Posterior vena cava (tissue), 2 donors: ENCODE measurements at places on chromosomes 6 and 20. TPM values are rescaled to one million over a fixed set of nuclear protein-coding genes. Genes with fewer than 3 reads are reported as not detected.

DNA sequence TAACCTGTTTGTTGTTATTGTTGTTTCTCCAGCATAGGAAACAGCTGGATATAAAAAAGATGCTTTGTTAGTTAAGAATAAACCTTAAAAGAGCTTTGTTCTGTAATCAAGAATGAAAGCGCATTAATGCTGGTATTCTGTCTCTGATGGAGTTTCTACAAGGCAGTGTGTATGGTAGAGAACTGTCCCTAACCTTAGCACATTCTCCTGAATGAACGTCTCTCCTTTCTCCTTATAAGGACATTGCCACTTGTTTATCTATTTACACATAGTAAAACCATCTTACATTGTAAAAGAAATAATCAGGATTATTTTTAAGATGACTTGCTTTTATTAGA is 33.8 kb upstream of the LCA5 start:
- no peak for DNase-seq

The RCAN2 gene
- 69.6 TPM for total RNA-seq

GRCh38 chr6:68975816-68976215 is 340.7 kb downstream of the ADGRB3 start:
- DNase-seq, result no peak

DNA sequence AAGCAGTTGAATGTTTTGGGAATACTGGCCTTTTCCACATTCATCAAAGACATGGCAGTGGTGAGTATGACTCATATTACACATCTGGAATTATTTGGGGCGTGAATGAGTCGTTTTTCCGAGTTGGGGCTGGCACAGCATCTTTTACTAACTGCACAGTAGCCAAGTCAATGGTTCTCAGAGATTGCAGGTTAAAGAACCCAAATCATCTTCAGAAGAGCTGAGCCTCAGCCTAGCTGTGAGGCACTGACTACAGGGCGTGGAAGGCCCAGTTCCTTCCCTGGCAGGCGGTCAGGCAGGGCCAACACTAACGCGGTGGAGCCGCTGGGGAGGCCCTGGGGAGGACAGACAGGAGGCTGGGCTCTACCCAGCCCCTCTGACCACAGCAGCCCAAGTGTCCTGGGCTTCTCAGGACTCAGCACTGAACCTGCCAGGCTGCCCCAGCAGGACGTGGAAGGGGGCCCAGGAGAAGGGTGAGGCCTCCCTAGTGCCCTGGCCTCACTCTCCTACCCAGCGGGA is 20.1 kb upstream of the HELZ2 start:
- no peak for DNase-seq

DNA sequence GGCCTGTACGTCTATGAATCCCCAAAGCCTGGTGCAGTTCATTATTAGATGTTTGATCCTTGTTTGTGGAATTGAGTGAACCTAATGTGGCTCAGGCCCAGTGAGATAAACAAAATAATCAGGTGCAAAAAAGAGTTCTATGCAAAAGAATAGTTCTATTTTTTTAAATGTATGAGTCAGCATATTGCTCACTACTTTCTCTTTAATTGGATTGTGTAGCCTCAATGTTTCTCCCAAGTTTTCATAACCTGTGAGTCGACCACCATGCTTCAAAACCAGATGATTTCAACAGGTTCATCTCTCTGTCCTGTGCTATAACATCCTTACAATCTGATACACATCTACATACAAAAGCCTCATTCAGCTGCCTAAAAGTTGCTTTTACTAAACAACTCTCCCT is 116.5 kb upstream of the HDAC2 start:
- no peak for DNase-seq

- no peak for DNase-seq
These were observed 19.4 kb upstream of the BAK1 start for GRCh38 chr6:33599413-33599938.

- DNase-seq, result no peak
These were observed 119.6 kb upstream of the DOK5 start for GRCh38 chr20:54355631-54356280.

DNA sequence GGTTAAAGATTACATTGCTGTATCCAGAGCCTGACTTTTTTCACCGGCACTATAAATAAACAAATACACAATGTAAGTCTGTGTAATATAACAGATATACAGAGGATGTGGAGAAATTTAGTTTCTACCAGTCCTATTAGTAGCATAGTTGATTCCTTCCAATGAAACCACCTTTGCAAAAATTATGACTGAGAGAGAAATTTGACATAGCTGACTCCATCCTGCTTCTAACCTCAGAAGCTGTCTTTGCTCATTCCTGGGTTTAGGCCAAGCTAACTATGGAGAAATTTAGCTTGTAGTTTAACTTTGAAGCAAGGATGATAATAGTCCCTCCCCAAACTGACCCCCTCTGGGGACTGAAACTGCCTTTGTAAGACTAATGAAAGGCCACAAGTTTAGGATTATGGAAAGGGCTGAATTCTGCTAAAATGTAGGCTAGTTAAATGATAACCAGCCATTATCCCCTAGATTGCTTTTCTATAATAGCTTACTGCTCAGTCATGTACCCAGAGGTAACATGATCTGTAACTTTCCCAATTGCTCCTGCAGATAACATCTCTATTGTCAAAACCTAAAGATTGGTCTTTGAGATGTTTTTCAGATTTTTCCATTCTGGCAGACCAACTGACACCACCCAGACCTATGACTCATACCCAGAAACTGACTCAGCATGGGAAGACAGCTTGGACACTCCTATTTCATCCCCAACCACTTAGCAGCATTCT is 172.8 kb upstream of the ARG1 start:
- no peak for DNase-seq

- DNase-seq, result no peak
These were observed 36.1 kb downstream of the SMPDL3A start for GRCh38 chr6:122825163-122825562.

GRCh38 chr6:160063771-160064413 is 57.7 kb upstream of the SLC22A1 start:
- no peak for DNase-seq

The BPIFA1 gene
- not detected for total RNA-seq

The KIF16B gene
- total RNA-seq, result 17.5 TPM

DNA sequence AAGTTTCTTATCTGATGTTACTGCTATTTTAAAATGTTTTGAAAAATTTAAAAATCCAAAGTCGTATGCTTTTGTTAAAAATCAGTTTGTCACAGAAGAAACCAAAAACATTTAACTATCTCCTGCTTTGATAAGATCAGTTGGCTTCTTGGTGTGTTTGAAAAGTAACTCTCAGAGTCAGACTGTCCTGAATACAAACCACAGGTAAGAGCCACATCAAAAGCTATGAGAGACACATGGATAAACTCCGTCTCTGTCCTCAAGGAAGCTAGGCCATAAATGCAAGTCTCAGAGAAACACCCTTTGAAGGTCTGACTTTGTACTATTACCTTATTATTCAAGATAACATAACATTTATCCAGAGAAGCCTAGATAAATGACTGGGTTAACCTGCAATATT is 7.7 kb downstream of the HBS1L start:
- no peak for DNase-seq

DNA sequence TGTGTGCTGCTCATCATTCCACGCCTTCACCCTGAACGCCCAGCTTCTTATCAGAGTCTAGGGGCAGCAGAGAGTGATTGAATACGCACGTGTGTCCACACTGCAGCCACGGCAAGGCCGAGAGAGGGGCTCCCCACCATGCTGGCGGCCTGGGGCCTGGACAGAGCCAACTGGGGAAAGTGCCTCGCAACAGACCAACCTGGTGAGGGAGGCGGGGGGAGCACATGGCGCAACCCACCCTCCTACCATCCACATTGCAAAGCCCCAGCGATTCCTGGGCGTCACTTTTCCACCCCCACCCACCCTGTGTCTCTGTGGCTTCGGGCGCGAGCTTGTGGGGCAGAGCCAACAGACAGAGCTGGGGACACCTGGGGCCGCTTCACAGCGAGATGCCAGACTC is 66.4 kb upstream of the DUSP22 start:
- DNase-seq, result no peak

DNA sequence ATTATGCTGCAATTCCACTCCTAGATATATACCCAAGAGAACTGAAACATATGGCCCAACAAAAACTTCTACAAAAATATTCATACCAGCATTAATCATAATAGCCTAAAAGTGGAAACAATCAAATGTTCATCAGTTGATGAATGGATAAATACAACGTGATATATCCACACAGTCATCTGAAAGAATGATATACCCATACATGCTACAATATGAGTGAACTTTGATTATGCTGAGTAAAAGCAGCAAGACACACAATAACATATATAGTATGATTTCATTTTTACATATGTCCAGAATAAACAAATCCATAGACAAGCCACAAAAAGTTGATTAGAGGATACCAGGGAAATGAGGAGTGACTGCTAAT is 30.7 kb downstream of the CDK19 start:
- no peak for DNase-seq

DNA sequence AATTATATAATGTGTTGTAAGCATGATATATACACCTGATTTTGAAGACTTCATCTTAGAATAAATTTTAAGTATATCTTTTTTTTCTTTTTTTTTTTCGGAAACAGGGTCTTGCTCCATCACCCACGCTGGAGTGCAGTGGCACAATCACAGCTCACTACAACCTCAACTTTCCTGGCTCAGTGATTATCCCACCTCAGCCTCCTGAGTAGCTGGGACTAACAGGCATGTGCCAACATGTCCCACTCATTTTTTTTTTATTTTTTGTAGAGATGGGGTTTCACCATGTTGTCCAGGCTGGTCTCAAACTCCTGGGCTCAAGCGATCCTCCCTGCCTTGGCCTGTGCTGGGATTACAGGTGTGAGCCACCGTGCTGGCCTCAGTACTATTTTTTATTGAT is 17.1 kb downstream of the VPS52 start:
- peak; percentile 12 for DNase-seq
